Hippocampal formation (tissue), 2 donors: ENCODE measurements at places on chromosomes 7 and 10.

DNA sequence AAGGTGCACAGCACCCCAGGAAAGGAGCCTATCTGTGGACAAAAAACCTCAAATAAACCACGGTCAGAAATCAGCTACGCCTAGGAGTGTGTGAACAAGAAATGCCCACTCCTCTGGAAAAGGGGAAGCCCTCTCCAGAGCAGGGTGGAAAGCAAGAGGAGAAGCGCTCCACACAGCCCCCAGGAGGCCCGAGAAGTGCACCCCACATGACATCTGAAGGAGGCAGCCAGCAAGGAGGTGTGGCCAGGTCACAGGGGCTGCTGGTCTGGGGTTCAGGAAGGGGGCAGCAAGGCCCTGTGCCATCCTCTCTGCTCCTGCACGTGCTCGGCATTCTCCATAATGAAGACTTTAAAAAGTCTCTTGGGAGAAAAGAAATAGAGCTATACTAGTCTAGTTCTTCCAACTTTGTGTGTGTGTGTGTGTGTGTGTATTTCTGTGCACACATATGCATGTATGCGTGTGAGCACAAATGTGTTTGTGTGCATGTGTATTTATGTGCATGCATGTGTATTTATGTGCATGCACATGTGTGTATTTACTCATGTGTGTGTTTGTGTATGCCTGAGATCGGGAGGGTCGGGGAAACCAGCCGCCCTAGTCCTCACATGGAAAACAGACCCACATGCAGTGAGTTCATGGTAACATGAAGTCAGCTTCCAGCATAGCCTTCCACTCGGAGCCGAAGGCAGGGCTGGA is 76.5 kb downstream of the TNS3 start:
- no peak for DNase-seq

DNA sequence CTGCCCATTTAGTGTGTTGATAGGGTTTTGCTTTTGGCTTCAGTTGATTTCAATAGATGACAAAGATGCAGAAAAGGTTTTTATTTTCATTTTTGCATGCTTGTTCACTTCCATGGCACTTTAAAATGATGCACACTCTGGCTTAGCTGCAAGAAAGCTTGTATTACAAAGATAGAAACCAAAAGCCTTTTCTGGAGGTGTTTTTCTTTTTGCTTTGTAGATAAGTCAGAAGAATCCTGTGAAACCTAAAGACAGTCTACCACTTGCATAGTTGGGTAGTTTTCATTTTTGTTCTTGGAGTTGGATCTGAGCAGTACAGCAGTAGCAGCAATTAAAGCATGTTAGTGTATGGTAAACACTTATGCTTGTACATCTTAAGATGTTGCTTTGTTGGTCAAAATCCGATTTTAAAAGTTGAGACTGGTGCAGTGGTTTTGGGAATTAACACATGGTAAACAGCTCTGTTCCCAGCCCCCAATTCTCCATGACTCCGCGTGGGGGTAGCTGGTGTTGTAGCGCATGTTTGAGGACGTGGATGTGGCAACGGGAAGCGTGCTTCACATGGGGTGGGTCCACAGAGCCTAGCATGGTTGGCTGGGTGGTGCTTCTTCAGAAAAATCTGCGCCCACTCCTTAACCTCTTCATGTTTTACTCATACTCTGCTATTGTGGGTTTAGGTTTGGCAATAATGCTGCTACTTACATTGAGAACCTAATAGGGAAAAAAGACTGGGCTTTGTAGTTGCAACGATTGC is 19.8 kb downstream of the CCNY start:
- no peak for DNase-seq

DNA sequence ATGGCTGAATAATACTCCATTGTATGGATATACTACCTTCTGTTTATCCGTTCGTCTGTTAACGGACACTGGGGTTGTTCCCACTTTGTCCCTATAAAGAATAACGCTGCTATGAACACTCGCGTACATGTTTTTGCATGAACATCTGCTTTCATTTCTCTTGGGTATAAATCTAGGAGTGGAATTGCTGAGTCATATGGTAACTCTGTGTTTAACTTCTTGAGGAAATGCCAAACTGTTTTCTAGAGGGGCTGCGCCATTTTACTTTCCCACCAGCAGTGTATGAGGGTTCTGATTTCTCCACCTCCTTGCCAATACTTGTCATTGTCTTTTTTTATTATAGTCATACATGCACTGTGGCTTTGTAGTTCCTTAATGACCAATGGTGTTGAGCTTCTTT is 20.6 kb upstream of the RASSF4 start:
- no peak for DNase-seq

DNA sequence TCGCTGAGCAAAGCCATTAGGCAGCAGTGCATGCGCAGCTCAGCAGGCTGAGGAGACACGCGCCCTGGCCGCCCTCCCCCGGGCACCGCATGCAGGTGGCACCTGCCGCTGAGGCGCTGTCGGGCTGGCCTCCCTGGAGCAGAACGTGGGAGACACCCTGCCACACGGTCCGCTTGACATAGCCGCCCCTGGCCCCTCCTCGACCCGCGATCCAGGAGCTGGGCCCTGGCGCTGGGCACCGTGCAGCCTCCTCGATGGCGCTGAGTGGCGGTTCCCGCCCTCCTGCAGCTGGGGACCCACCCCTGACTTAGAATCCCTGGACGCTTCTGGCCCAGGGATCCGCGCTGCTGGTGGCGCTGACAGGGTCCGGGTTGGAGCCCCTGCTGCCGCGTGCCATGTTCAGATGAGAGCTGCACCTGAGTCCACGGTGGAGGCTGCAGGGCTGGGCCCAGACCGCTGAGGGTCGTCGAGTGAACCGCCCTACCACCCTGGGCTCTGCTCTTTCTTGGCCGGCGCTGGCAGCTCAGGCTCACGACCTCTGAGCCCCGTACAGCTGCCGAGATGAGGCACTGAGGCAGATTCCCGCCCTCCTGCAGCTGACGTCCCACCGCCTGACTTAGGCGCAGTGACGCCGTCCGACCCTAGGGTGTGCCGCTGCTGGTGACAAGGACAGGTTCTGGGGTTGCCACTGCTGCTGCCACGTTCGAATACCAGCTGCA is 116.8 kb downstream of the OR13A1 start:
- no peak for DNase-seq

DNA sequence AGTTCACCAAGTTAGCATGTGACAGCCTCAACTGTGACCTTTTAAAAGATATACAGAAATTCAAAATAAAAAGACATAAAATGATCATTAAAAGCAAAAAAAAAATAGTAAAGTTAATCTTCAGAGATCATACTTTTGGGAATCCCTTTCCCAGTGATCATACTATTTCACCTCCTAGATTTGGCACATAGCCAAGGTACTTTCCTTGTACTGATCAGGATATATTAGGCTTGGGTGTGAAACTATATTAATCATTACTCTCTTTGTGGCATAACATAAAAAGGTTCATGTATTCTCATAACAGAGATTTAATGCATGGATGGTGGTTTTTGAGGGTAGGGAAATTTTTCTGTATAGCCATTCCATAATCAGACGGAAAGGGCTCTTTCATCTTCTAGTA is 109.6 kb upstream of the ZWINT start:
- DNase-seq: no peak

- DNase-seq: no peak
Observed at GRCh38 chr10:121910673-121911420, 17.0 kb downstream of the ATE1 start.

DNA sequence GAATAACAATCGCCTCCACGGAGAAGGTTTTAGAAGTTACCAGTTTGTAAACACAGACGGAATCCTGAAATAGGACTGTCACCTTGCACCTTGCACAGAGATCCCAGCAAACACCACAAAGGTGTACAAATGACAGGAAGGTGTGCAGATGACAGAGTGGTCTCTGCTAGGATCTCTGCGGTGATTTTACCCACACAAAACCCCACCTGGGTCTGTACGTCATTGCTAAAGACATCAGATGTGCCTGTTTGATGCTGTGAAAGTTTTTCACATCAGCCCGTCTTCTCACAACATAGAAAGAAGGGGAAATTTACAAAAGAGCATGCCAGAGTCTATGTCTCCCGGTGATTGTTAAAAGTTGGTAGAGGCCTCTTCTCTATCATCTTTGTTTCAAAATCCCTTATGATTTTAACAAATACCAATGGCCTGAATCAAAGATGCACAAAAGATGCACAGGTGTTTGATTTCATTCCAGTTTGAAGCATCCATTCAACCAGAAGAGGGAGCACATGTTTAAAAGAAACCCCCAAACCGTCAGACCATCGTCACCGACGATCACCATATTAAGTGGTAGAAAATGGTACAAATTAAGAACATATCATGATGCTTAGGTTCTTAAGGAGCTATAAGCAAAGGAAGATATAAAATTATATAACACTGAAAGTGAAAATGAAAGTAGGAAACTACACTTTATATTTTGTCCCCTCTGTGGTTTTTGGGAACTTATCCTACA is 576.5 kb downstream of the PTPRN2 start:
- DNase-seq: no peak

DNA sequence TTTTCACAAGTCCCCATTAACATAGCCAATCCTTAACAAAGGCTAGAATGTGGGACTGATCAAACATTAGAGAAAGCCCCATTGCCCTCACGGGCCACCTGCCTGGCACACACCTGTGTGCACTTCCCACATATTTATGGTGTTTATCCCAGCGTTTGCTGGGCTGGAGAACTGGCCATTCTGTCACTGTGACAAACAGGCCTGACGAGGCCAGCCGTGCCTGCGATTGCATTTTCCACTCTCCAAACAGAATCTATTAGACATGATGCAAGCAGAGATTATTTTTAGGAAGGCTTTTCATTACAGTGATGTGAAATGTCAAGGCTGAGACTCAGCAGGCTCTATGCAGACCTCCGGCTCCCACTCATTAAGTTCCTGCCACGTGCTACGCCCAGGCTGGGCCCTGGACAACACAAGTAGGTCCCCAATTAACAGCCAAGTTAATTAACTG is 20.4 kb downstream of the PTPRN2 start:
- no peak for DNase-seq

- no peak for DNase-seq
Observed at GRCh38 chr10:87603196-87603595, 56.5 kb upstream of the PAPSS2 start.

GRCh38 chr7:27316311-27316710 is 73.7 kb downstream of the EVX1 start:
- no peak for DNase-seq

- DNase-seq: no peak
Observed at GRCh38 chr10:69988094-69988493, 64.6 kb upstream of the MACROH2A2 start.

- DNase-seq: no peak
Observed at GRCh38 chr10:101856626-101857025, 13.0 kb upstream of the KCNIP2 start.

DNA sequence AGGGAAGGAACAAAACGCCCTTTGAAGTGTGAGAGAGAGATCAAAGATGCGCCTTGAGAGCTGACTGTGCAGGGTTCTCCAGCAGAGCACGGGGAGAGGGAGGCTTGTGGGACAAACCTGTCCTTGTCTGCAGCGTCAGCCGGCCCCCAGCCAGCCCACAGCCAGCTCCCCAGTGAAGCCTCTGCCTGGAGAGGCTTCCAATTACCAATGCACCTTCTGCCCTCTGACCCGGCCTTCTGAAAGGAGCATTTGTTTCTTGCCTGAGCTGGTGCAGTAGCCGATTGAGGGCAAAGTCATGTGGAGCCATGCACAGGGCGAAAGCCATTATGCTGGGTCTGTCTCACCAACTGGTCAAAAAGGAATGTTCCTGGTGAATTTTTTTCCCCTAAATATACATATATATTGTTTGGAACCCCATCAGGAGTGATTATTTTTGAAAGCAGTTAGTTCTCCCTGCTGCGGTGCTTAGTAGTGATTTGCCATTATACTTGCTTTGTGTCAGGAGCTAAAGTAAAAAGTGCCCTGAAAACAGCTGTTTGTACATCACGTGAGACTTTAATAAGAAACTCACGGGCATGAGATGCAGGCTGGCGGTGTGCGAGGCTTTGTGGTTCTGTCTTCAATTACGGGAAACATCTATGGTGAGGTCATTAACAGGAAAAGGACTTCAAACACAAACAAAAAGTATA is 268.6 kb downstream of the KLF6 start:
- DNase-seq: no peak

DNA sequence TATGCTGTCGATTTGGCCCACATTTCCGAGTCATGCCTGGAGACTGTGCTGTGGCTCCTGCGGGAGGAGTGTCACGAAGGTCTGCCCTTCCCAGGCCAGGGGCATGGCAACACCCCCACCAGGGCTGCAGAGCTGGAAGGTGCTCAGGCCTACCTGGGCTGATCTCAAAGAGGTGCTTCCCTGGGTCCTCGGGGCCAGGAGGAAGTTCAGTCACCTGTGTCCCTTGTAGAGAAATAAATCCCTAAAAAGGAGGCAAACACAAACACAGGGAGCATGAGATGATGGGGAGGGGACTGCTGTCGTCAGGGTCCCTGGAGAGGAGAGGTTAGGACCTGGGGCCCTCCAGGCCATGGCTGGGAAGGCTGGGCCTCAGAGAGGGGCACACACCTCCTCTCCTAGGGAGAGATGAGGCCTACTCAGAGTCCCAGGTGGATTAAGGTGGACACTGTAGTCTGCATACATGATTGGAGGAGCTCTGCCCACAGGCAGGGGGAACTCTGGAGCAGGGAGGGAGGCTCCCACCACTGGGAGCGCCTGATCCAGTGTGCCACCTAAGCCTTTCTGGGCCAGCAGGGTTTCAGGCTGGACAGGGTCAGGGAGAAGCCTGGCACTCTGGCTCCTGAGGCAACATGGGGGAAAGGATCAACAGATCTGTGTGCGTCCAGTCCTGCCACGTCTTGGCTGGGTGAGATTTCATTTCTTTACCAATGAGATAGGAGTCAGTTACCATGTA is 49.4 kb downstream of the ARHGAP22 start:
- no peak for DNase-seq
